ENCODE measurements at places on chromosomes 2 and 18. TPM values are rescaled to one million over a fixed set of nuclear protein-coding genes. Genes with fewer than 3 reads are reported as not detected.

GRCh38 chr2:50820176-50820575, 211.8 kb downstream of the NRXN1 start:
- no peak for DNase-seq

Gene CMPK2
- 1.1 TPM for total RNA-seq

Gene KLHL41
- total RNA-seq, result 0.22 TPM

Gene GCC2
- total RNA-seq, result 49.0 TPM

Gene DLGAP1
- 0.07 TPM for total RNA-seq
